ENCODE measurements at places on chromosomes 3 and 15.

DNA sequence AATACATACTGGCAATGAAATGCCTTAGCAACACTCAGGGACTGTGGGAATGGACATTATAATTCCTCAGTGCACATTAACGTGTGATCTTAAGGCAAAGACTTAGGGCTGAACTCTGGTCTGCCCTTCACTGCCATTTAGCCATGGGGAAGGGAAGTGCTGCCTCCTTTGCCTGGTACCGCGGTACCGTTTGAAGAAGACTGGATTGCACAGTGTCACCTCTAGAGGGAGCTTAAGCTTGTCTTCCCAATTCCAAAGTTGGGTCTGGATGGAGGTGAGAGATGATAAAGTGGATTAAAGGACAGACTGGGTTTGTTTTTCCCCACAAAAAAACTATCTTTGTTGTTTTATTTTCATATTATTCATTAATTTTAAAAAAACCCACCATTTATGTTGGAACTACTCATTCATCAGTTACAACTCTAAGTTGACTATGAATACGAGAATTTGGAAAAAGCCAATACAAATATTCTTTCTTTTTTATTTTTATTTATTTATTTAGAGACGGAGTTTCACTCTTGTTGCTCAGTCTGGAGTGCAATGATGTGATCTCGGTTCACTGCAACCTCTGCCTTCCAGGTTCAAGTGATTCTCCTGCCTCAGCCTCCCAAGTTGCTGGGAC is 60.0 kb upstream of the SYN2 start:
- peak; percentile 17 for DNase-seq

DNA sequence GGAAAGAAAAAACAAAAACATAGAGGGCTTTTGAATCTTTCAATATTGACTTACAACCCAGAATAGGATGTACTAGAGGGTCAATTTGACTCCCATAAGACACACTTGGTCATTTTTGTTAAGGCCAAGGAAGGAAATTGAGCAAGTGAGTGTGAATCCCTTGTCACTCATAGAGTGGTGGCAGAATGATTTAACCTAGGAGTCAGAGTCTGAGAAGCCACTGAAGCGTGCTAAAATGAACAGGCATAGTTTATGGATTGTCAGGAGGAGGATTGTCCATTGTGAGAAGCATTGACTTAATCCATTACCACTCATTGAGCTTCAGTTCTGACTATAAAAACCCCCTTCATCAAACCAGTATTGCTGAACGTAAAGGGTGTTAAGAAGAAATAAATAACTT is 8.2 kb upstream of the GCSAM start:
- no peak for DNase-seq

DNA sequence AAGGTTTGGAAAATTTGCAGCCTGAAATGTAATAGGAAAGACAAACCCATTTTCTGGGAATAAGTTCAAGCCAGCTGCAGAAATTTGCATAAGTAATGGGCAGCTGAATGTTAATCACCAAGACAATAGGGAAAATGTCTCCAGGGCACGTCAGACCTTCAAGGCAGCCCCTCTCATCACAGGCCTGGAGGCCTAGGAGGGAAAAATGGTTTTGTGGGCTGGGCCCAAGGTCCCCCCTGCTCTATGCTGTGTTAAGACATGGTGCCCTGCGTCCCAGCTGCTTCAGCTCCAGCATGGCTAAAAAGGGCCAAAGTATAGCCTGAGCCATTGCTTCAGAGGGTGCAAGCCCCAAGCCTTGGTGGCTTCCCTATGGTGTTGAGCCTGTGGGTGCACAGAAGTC is 164.7 kb upstream of the TSPAN3 start:
- DNase-seq = no peak

GRCh38 chr15:67161881-67162280 is 92.6 kb downstream of the AAGAB start:
- DNase-seq = no peak

GRCh38 chr15:68618908-68619698 is 40.3 kb downstream of the CORO2B start:
- no peak for DNase-seq

DNA sequence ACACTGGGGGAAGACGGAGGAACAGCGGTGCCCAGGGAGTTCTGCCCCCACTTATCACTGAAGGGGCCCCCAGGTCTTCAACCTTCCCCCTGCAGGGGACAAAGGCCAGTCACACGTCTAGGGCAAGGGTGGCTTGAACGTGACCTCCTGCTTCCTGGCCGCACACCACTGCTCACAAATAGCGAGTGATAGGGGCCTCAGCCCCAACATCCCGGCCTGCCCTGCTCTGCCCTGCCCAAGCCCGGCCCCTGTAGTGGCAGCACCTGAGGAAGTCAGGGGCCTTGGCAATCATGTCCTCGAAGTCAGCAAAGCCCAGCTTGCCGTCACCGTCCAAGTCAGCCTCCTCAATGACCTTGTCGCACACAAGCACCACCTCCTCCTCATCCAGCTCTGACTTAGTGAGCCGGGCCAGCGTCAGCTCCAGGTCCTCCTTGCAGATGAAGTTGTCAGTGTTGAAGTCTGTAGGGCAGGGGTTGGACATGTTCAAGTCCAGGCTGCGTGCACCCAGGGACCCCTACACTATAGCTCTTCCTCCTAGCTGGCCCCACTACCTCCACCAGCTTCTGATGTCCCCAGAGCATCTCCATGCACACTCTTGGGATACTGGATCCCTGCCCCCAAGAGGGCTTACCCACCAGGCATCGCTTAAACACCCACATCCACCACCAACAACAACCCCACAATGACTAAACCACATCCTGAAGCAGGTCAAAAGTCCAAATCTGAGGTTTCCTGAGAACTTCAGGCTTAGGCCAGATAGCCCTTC is 13.3 kb downstream of the SH2D7 start:
- DNase-seq = no peak

DNA sequence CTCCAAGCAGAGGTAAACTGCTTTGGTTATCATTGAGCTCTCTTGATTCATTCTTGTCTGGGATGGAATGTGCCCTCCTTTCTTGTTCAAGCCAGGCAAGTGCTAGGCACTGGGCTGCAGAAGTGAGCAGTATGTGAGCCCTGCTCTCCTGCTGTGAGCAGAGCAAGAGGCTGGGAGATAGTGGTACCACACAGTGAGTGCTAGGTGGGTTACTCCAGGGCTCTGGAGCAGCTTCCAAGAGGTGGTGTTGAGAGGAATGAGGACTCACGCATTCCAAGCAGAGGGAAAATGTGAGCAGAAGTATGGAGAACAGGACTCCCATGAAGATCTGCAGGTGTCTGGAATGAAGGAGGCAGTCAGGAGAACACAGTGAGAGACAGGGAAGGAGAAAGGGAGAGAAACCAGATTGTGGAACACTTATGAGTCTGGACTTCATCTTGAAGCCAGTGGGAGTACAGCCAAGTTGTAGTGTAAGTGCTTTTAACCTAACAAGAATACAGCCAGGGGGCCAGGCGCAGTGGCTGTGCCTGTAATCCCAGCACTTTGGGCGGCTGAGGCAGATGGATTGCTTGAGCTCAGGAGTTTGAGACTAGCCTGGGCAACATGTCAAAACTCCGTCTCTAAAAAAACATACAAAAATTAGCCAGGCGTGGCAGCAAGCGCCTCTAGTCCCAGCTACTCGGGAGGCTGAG is 199.9 kb upstream of the CTDSPL start:
- DNase-seq = no peak

GRCh38 chr15:58409861-58410260 is 21.9 kb upstream of the LIPC start:
- DNase-seq = no peak

- no peak for DNase-seq
Observed at GRCh38 chr15:65532738-65533051, 2.4 kb downstream of the HACD3 start.

DNA sequence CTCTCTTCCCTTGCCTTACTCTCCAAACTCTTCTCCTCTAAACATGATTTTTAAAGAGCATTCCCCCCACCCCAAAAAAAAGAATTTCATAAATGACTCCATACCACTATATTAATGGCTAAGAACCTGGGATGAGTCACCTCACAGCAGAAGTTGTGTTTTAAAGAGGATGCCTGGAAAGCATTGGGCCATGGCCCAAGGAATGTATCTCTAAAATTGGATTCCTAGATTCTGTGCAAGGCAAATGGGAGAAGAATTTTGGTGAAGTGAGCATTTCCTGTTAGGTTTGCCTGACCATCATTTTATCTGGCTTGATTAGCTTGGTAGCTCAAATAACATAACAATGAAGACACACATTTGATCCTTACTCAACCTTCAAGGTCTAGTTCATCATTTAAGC is 251.4 kb downstream of the NR1D2 start:
- DNase-seq = no peak

Data from activated CD8-positive, alpha-beta memory T cell treated with anti-CD3 and anti-CD28 coated beads for 24 hours (primary cell).